ENCODE measurements at places on chromosomes 3 and 15.
A peak's percentile ranks its signal among the peaks of the same experiment; 100 is the strongest.

GRCh38 chr3:71504250-71505036 lies 79.1 kb downstream of the FOXP1 start:
- peaks cover 11% of the 10 kb centered on the region for H3K36me3 ChIP-seq
- H3K27me3 ChIP-seq: no peaks in the 10 kb centered on the region
- no peak overlapping the region for H3K27ac ChIP-seq
- peak; percentile 39 for DNase-seq
- H3K4me3 ChIP-seq: no peak overlapping the region
- peaks cover 31% of the 10 kb centered on the region for H3K4me1 ChIP-seq

DNA sequence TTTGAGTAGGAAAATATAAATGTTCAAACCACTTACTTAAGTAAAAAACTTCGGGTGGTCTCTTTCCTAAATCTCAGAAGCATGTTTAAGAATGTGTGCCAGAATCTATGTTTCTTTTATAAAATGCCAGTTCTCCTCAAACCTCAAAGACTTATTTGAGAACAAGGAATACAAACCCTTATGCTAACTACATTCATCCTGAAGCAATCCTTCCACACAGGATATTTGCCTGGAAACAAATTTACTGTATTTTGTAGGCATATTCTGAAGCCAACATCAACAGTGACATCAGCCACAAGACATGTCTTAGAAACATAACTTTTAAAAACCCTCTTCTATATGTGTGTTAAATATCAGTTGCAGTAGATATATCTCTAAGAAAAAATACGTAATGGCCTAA lies 1077.0 kb downstream of the ROBO1 start:
- H3K36me3 ChIP-seq: no peaks in the 10 kb centered on the region
- no peak for DNase-seq
- H3K4me1 ChIP-seq: no peaks in the 10 kb centered on the region
- no peak overlapping the region for H3K4me3 ChIP-seq
- H3K27ac ChIP-seq: no peak overlapping the region

GRCh38 chr3:115099986-115100571 lies 47.0 kb downstream of the ZBTB20 start:
- peaks cover 17% of the 10 kb centered on the region for H3K4me1 ChIP-seq
- no peaks in the 10 kb centered on the region for H3K27me3 ChIP-seq
- peak overlapping the region; percentile 80 for H3K4me3 ChIP-seq
- no peak for DNase-seq
- H3K36me3 ChIP-seq: peaks cover 3% of the 10 kb centered on the region
- H3K27ac ChIP-seq: peak overlapping the region; percentile 71

- no peak overlapping the region for H3K27ac ChIP-seq
- no peak overlapping the region for H3K4me3 ChIP-seq
- H3K4me1 ChIP-seq: no peaks in the 10 kb centered on the region
- DNase-seq: no peak
- peaks cover 3% of the 10 kb centered on the region for H3K27me3 ChIP-seq
These were observed 12.1 kb upstream of the PEX5L start for GRCh38 chr3:180048840-180049239.

- H3K4me1 ChIP-seq: no peaks in the 10 kb centered on the region
- H3K36me3 ChIP-seq: no peaks in the 10 kb centered on the region
- no peak overlapping the region for H3K27ac ChIP-seq
- H3K27me3 ChIP-seq: no peaks in the 10 kb centered on the region
- H3K4me3 ChIP-seq: no peak overlapping the region
- no peak for DNase-seq
These were observed 31.7 kb downstream of the ALCAM start for GRCh38 chr3:105398437-105398836.

- H3K27me3 ChIP-seq: peaks cover 28% of the 10 kb centered on the region
- DNase-seq: no peak
- H3K36me3 ChIP-seq: no peaks in the 10 kb centered on the region
- H3K4me1 ChIP-seq: no peaks in the 10 kb centered on the region
- H3K4me3 ChIP-seq: no peak overlapping the region
These were observed 36.4 kb downstream of the EPHB3 start for GRCh38 chr3:184597829-184598573.

DNA sequence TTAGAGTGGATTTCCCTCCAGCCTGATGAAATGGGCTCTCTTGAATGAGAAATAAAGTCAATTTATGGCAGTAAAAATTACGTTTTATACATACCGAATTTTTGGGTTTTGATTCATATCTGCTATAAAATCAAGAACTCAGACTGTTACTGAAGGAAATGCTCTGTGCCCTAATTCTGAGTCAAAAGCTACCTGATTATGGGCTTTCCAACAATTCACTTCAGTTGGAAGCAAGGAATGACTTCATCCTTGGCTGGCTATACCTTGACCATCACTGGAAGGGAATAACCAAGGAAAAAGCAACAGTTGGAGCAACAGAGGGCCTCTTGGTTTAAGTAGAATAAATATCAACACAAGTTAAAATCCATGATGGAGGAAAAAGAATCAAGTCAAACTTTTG lies 88.6 kb downstream of the ZNF385D start:
- no peak overlapping the region for H3K4me3 ChIP-seq
- H3K27me3 ChIP-seq: no peaks in the 10 kb centered on the region
- H3K4me1 ChIP-seq: no peaks in the 10 kb centered on the region

GRCh38 chr3:31345581-31345980 lies 187.1 kb upstream of the STT3B start:
- no peak for DNase-seq
- H3K36me3 ChIP-seq: no peaks in the 10 kb centered on the region
- H3K27me3 ChIP-seq: peaks cover 11% of the 10 kb centered on the region

DNA sequence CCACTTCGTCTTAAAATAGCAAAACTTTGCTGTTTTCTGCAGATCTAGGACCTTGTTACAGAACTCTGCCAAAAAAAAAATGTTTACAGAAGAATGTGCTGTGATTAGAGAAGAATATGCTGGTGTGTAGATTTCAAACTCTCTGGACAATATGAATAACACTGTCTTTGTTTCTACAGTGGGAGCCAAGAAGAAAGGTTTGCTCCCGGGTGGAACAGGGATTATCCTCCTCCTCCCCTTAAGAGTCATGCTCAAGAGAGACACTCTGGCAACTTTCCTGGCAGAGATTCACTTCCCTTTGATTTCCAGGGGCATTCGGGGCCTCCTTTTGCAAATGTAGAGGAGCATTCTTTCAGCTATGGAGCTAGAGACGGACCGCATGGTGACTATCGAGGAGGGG lies 27.3 kb downstream of the RBM6 start:
- H3K27me3 ChIP-seq: no peaks in the 10 kb centered on the region
- H3K36me3 ChIP-seq: peaks cover 7% of the 10 kb centered on the region
- no peaks in the 10 kb centered on the region for H3K4me1 ChIP-seq

DNA sequence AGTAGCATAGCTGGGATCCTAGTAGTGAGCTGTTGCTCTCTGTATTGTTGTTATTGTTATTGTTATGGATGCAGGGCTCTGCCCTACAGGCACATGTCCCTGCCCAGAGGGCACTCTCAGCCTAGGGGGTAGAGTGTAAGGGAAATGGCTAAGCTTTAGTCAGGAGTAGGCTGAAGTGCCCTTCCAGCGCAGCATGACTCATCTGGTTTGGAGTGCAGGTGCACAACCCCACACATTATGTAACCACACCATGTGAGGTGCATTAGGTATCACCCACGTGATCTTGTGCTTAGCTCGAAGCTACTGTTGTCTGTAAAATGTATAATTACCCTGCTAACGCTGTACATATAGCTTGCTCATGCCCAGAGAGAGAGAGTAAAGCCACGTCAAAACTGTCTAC lies 48.3 kb upstream of the TIPARP start:
- H3K4me3 ChIP-seq: no peak overlapping the region
- H3K36me3 ChIP-seq: no peaks in the 10 kb centered on the region
- DNase-seq: no peak
- peaks cover 19% of the 10 kb centered on the region for H3K27me3 ChIP-seq
- peaks cover 3% of the 10 kb centered on the region for H3K4me1 ChIP-seq

DNA sequence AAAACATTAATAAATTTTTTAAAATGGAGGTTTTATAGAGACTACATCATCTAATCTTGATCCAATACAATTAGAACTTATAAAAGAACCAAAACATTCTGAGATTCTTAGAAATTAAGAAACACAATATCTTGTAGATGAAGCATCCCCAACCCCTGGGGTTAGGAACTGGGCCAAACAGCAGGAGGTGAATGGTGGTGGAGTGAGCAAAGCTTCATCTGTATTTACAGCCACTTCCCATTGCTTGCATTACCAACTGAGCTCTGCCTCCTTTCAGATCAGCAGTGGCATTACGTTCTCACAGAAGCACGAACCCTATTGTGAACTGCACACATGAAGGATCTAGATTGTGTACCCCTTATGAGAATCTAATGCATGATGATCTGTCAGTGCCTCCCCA lies 36.3 kb downstream of the KNL1 start:
- H3K4me3 ChIP-seq: no peak overlapping the region
- no peaks in the 10 kb centered on the region for H3K27me3 ChIP-seq
- no peak for DNase-seq
- no peak overlapping the region for H3K27ac ChIP-seq
- peaks cover 39% of the 10 kb centered on the region for H3K36me3 ChIP-seq

GRCh38 chr3:30522476-30522875 lies 83.9 kb upstream of the TGFBR2 start:
- H3K27me3 ChIP-seq: peaks cover 5% of the 10 kb centered on the region
- no peak overlapping the region for H3K27ac ChIP-seq
- H3K36me3 ChIP-seq: no peaks in the 10 kb centered on the region
- DNase-seq: no peak
- H3K4me3 ChIP-seq: no peak overlapping the region
- H3K4me1 ChIP-seq: peaks cover 23% of the 10 kb centered on the region

GRCh38 chr3:32154205-32154579 lies 47.8 kb downstream of the GPD1L start:
- no peaks in the 10 kb centered on the region for H3K27me3 ChIP-seq
- no peak overlapping the region for H3K27ac ChIP-seq
- H3K4me3 ChIP-seq: no peak overlapping the region
- H3K4me1 ChIP-seq: peaks cover 2% of the 10 kb centered on the region
- no peak for DNase-seq

DNA sequence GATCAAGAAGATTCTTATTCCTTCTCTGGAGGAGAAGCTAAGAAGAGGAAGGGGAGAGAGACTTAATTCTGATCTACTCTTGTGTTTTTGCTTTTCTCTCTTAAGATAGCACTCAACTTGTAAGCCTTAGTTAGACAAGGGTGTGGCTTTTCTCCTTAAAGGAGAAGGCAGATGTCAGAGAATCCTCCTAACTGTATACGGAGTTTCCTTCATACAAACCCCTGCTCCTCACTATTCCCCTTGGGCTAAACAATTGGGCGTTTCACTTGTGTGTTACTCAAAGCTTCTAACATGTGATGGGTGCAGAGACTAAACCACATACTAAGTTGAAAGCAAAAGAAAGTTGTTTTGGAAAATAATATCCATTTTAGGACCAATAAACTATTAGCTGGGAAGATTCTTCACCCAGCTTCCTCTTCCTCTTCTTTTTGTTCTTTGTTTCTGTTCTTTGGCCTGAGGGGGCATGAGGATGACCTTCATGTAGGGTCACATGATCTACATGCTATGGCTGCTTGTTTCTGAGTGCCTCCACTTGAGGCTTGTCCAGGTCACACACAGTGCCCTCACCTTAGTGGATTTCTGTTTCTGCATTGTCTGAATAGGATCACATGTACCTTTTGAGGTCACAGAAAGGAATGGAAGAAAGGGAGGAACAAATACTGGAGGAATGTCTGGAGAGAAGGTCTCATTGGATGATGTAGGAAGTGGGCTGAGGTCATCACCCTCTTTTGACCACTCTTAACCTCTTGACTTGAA lies 14.6 kb downstream of the SPINK8 start:
- H3K36me3 ChIP-seq: no peaks in the 10 kb centered on the region
- peaks cover 3% of the 10 kb centered on the region for H3K4me1 ChIP-seq
- no peak overlapping the region for H3K27ac ChIP-seq
- H3K4me3 ChIP-seq: no peak overlapping the region
- no peak for DNase-seq

GRCh38 chr15:61831505-61831921 lies 228.7 kb downstream of the VPS13C start:
- no peaks in the 10 kb centered on the region for H3K36me3 ChIP-seq
- no peak overlapping the region for H3K4me3 ChIP-seq
- peaks cover 1% of the 10 kb centered on the region for H3K4me1 ChIP-seq
- no peak for DNase-seq
- no peak overlapping the region for H3K27ac ChIP-seq
- peaks cover 17% of the 10 kb centered on the region for H3K27me3 ChIP-seq
